MV-4-11 (cell line): ENCODE measurements at places on chromosomes 7 and 10.

DNA sequence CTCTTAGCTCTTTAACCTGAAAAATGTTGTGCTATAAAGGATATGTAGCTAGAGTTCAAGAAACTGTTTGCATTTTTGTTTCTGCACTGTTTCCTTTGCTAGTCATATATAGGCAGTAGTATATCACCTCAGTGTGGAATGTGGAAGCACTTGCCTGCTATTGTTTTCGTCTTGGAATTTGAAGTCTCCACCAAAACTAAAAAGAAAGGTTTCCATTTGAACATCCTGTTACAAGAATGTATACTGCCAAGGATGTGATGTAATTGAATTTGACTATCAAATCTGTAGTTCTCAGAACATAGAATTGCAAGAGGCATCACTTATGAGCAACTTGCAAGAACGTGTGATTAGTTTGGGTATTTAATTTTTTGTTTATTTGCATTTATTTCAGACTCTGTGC, 51.1 kb upstream of the MEOX2 start:
- DNase-seq = no peak

GRCh38 chr7:4929005-4929404, 30.0 kb downstream of the MMD2 start:
- DNase-seq = no peak

DNA sequence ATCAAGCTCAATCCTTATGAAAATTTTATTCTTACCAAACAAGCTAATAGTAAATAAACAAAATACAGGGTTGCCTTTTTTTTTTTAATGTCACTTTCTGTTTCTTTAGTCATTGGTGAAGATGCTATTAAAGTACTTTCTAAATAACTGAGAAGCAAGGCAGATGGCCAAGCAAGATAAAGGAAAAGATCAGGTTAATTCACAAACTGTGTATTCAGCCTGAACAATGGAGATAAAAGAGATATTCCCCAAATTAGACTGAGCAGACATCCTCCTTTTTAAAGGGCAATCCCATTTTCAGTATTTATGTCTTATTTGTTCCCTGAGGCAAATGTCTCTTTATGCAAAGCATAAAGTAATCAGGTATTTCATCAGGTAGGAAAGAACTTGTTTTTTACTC, 23.1 kb upstream of the XRCC2 start:
- DNase-seq = no peak

GRCh38 chr7:127940381-127941160, 90.7 kb downstream of the LRRC4 start:
- no peak for DNase-seq

DNA sequence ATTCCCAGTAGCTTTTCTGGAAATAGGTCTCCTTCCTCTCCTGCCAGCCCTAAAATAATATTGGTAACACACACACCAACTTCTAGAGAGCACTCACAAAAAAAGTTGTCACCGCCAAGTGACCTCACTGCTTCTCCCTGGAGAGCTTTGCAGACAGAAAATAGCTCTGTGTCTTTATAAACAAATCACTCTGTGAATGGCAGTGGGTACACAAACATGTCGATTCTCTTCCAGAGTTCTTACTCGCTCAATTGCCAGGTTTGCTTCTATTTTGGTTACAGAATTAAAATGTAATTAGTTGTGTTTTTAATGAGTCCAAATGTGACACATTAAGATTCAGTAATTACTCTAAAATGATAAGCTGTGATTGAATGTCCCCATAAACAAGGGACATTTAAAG, 649.2 kb upstream of the C7orf33 start:
- DNase-seq = no peak
